ENCODE measurements at places on chromosomes 7 and 10.

- DNase-seq: no peak
Measured at GRCh38 chr7:151447312-151447711, 7.4 kb upstream of the CRYGN start.

DNA sequence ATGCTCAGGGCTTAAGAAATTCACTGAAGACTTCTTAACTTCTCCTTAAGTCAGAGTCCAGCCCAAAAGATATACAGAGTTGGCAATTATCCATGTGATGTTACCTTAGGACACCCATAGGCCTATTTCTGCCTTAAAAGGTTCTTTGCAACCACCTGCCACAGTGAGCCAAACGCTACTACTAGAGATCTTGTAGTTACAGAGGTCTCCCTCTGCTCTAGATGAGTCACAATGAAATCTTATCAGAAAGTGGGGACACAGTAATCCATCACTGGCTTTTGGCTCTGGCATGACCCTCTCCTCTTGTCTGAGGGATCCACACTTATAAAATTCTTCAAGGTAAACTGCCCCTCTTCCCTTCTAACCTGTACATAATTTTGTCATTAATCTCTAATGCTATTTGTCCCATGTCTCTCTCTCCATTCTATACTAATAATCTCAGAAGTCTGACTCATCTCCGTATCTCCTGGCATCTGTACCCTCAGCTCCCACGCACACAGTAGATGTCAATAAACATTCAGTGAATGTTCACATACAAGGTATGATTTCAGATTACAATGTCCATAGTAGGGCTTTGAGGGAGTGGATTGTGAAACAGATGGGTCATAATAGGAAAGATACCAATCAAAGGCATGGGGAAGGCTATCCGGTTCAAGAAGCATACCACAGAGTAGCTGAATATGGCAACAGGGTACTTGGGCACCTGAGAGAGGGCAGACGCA lies 112.1 kb downstream of the SGMS1 start:
- no peak for DNase-seq

DNA sequence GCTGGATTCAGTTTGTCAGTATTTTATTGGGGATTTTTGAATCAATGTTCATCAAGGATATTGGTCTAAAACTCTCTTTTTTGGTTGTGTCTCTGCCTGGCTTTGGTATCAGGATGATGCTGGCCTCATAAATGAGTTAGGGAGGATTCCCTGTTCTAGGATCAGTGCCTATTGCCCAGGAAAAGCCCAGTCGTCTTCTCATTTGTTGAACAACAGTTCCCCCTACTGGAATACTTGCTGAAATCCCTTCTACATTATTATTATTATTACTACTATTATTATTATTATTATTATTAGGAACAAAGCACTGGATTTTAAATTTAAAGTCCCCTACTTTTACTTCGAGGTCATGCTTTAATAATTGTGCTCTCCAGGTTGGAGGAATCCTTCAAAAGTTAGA lies 528.9 kb downstream of the MAGI2 start:
- no peak for DNase-seq

DNA sequence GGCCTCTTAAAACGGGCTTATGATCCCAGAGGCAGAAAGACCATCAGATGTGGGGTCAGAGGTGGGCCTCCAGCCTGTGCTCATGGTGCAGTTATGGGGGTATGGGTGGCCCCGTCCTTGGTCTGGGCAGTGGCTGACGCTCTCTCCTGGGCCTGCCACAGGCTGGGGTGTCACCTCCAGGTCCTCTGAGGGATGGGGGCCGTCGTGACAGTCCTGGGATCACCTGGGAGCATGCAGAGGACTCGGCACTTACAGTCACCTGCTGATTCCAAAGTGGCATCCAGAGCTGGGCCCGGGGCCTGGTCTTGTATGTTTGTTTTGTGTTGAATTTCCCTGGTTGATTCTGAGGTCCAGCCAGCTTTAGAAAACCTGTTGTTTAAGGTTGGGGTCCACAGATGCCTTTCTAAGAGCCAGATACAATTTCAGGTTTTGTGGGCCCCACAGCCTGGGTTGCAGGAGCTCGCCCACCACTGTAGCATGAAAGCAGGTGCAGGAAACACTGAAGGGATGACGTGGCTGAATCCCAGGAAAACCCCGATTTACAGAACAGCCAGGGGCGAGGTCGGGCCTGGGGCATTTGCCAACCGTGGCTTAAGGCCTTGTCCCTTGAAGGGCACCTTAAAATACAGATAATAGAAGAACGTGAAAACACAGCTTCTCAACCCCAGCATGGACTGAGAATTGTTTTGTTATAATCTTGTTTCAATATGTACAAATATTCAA lies 170.7 kb upstream of the PPP2R2D start:
- DNase-seq: no peak

DNA sequence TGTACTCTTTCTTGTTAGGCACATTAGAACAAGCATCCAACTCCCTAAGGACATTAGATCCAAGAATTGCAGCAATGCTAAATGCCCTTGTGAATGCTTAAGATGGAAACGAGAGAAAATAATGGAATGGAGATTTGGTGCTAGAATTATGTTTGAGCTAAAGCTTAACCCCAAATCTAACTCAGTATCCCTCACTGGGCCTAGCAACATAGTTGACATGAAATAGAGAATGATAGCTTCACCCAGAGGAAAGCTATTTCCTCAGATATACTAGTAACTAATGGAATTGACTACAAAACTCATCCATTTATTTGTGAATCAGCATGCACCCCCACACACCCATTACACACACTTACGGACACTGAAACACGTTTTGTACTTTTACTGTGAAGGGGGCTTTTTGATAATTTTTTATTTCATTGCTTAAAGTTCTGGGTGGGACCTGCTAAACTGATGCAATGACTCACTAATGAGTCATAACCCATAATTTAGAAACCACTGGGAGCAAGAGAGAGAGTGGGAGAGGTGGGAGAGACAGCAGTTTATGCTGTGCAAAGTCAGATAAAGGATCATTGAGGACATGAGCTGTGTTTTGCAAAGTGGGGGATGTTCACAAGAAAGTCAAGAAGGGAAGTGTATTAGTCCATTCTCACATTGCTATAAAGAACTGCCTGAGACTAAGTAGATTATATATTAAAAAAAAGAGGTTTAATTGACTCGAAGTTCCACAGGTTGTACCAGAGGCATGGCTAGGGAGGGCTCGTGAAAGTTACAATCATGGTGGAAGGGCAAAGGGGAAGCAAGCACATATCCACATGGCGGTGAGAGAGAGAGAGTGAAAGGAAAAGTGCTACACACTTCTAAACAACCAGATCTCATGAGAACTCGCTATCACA lies 382.7 kb downstream of the SFMBT2 start:
- no peak for DNase-seq

- no peak for DNase-seq
Measured at GRCh38 chr7:128006550-128007302, 24.5 kb downstream of the LRRC4 start.

DNA sequence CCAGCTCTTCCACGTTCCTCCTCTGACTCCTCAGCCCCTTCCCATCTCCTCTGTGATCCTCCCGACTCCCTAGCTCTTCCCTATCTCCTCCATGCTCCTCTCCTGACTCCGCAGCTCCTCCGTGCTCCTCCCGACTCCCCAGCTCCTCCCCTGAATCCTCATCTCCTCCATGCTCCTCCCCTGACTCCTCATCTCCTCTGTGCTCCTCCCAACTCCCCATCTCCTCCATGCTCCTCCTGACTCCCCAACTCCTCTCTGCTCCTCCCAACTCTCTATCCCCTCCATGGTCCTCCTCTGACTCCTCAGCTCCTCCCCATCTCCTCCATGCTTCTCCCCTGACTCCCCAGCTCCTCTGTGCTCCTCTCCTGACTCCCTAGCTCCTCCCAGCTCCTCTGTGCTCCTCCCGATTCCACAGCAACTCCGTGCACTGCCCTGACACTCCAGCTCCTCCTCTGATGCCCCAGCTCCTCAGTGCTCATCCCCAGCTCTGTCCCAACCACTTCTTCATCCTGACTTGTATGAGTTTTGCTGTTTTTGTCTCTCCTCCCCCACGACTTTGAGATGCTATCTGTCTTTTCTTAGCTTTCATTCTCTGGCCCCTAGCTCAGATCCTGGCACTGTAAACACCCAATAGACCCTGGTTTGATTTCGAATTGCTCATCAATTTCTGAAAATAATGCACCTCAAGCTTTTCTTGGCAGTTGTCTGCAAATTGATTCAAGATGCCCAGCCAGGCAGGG lies 38.3 kb downstream of the OAT start:
- DNase-seq: no peak

- DNase-seq: no peak
Measured at GRCh38 chr7:100452513-100452912, 11.5 kb downstream of the SPACDR start.

DNA sequence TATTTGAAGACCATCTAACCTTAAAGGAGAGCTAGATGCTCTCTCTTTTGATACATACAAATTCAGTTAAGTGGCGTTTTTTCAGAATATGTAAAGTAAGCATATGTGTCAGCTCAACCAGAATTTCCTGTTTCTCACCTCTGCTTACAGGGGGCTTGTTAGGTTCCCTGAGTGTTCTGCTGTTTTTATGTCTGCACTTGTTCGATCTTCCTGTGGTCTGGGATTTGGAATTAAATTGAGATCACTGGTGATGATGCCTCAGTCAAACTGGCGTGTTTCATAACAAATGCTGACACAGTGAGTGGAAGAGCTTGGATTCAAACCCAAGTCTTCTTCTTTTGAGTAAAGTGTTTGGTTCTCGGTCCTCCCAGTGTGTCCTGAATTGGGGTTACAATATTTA lies 348.3 kb upstream of the AKR1E2 start:
- DNase-seq: no peak

GRCh38 chr10:113329121-113329596 lies 223.7 kb upstream of the HABP2 start:
- DNase-seq: no peak

DNA sequence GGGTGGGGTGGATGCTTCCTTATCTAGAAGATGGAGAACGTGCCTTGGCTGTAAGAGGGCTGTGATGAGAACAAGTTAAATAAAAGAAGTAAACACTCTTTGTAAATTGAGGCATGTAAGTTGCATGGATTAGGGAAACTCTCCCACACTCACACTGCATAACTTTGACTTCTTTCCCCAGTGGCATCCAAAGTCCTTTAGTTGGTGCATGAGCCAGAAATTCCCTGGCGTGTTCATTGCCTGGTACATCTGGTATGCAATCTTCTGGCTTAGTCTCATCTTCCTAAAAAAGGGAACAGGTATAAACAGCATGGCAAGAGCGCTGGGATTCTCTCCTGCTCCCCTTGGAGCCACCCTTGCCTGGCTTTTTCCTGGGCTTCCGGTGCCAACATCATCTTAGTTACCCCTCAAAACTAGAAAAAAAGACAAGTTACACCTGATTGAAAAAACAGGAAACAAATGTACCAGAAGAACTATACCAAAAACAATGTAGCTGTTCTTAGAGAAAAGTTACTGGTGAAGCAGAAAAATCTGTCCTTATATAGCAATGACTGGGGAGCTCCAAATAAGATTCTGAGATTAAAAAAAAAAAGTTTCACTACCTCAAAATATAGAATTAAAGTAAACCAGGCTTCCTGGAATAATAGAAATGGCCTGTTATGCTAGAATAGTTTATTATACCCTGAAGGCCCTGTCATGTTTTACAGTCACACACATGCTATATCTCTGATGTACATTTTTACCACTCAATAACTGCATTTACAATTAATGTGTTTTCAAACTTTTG lies 9.9 kb downstream of the RP9 start:
- DNase-seq: no peak

- DNase-seq: no peak
Measured at GRCh38 chr7:76343294-76343930, 15.4 kb downstream of the YWHAG start.

GRCh38 chr7:38507384-38507783 lies 123.8 kb downstream of the AMPH start:
- DNase-seq: no peak

DNA sequence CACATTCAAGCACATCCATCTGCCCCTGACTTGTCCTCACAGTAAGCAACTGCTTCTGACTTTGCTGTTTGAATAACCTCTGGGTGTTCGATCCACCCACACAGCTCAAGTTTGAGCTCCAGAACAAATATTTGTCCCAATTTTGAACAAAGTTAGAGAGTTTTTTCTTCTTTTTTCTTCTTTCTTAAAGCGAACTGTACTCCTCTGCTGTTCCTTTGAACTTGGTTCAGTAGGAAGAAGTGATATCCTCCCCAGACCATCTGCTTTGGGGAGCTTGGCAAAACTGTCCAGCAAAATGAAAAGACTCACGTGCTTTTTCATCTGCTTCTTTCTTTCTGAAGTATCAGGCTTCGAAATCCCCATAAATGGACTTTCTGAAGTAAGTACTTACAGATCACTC lies at the start of gene ITIH2:
TSS of gene ITIH2 (plus strand) at position 177 of the 400 bp plus-strand sequence. CDS start at position 296, 119 bp downstream.
- no peak for DNase-seq
